ENCODE measurements at places on chromosomes 6 and 20.

- DNase-seq = no peak
Measured at GRCh38 chr6:118596774-118597320, 48.8 kb downstream of the PLN start.

DNA sequence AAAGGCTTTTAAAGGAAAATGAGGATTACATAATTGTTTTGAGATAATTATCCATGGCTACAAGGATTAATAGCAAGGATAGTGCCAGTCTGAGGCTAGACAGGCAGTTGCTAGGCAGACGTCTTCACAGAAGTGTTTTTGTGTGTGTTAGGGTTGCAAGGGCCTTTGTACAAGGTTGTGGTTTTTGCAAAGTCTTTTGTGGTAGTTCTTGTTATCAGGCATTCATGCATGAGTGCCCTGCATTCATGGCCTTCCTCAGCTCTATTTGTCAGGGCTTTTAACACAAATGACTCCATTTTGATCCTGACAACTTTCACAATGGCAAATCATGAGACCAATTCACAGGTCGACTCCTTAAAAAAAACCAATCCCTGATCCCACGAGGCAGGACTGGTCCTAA, 68.1 kb upstream of the TXNDC5 start:
- DNase-seq = no peak

DNA sequence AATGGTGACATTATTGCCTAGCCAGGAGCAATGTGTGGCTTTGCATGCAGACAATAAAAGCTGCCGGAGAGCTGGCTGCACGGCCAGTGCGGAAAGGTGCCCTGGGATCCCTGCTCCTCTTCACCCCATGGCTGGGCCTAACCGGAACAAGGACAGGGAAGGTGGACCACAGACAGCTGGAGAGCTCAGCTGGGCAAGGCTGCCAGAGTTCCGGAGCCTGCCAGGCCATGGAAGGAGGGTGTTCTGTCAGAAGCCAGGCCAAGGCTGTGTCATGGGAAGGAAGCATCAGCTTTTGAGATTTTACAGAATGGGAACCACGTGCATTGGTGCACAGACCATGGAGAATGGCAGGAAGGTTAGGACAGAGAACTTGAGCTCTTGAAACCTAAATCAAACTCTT, 25.0 kb downstream of the MAP1LC3A start:
- no peak for DNase-seq

DNA sequence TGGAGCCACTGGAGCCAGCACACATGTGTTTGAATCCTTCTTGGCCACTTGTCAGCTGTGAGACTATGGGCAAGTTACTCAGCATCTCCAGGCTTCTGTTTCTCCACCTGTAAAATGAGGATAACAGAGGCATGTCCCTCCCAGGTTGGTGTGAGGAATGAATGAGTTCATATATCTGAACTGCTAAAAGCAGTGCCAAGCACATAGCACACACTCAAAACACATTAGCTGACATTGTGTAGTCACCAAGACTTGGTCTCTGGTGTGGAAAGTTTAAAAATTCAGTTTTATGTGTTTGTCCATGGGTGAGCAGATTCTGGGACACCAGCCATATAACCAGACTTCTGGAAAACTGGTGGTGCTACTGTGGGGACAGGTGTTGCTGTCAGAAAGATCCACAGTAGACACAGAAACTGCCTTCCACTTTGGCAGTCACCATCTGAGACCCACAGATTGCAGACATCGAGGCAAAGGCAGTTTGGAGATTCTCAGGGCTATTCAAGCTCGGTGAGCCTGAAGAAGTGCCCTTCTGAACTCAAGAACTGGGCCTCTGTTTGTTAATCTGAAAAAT, 115.8 kb downstream of the MRPL14 start:
- DNase-seq = no peak

DNA sequence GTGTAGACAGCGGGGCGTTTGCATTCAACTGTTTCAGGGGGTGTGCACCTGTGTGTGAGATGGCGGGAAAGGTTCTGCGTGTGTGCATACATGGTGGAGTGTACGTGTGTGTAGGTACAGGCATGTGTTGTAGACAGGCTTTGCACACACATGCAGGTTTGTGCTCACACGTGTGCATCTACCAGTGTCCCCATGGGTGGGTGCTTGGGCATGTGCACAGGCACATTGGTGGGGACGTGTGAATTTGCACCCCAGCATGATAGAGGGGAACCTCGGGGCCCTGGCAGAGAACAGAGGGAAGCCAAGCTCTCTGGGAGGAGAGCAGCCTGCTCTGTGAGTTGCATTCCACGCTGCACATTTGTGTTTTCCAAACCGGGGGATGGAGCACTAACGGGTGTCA, 250.2 kb downstream of the PREX1 start:
- no peak for DNase-seq

Measured in T-helper 2 cell treated with Interferon-gamma antibody and Interleukin-4, amounts not matched to agents 5 μg/mL and 100 μg/mL, for 36 hours (primary cell).